ENCODE measurements at places on chromosomes 3 and 15.

GRCh38 chr3:10976770-10977169, 15.8 kb upstream of the SLC6A1 start:
- DNase-seq, result no peak

- DNase-seq, result no peak
Measured at GRCh38 chr15:91887321-91887720, 33.8 kb downstream of the SLCO3A1 start.

- no peak for DNase-seq
Measured at GRCh38 chr15:73368301-73369136, at the start of gene HCN4. HCN4 (minus strand) TSS chr15:73368958; CDS start chr15:73368270, 688 bp downstream.

GRCh38 chr3:64247991-64248646, 22.9 kb upstream of the PRICKLE2 start:
- no peak for DNase-seq

DNA sequence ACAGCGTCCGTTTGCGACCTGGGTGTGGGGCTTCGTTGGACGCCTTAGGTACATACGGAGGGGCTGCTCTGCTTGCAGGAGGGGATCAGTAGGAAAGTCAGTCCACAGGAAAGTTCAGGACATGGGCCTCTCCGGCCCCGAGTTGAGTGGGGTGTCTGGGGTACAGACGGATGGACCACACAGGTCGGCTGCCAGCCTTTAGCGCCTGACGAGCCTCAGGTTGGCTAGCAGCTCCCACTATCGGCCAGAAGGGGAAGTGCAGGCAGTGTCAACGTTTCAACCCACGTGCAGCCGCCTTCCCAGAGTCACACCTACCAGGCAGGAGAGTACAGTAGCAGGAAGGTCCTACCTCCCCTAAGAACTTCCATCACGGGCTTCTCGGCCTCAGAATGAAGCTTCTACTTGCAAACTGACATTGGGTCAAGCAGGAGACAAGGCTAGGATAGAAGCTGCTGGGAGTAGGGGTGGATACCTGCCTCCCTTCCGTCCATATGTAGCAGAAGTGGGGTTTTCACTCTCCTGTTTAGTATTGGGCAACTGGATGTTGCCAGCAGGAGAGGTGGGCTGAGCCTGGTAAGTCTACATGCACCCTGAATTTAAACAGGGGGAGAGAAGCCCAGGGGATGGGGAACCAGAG, 1.8 kb upstream of the SCN5A start:
- no peak for DNase-seq

DNA sequence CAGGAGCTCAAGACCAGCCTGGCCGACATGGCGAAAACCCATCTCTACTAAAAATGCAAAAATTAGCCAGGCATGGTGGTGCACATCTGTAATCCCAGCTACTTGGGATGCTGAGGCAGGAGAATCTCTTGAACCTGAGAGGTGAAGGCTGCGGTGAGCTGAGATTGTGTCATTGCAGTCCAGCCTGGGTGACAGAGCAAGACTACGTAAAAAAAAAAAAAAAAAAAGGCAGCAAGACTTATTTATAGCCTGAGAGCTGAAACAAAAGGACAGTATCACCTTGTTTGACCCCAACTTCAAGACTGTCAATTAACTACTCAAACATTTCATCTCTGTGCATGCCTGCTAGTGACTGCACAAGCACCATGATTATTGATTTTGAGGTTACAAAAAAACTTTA, 478.9 kb upstream of the GBE1 start:
- no peak for DNase-seq

GRCh38 chr15:35440265-35440664, 105.7 kb downstream of the DPH6 start:
- no peak for DNase-seq

DNA sequence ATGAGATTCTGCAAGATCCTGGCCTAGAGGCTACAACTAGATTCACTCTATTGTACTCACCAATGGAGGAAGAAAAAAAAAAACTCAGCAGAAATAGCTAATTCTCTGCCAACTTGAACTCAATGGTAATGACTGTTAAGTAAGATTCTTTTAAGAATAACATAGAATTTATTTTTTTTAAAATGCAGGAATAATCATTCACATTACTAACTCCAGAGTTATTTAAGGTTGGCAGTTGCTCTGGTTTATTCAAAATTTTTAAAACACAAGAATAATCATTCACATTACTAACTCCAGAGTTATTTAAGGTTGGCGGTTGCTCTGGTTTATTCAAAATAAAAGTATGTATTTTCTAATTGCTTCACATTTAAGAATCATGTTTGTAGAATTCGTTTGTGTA, 1071.9 kb downstream of the IGSF11 start:
- DNase-seq, result peak; percentile 59

GRCh38 chr3:171712171-171712938, 97.9 kb downstream of the PLD1 start:
- no peak for DNase-seq

- no peak for DNase-seq
Measured at GRCh38 chr15:37218351-37218916, 118.1 kb upstream of the MEIS2 start.

DNA sequence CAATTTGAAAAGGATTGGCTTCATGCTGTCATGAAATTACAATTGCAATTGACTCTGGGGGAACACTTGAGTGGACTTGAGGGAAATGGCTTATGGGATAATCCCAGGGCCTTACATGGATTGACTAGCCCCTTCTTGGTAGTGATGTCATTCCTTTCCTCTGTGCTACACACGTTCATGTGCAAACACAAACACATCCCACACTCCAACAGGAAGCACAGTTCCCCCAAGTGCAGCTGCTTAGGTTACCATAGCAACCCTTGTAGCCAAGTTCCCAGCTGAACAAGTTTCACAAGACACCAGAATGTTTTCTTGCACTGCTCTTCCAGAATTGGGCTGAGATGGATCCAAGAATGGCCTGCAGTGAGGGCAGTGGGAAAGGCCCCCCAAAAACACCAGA, 217.0 kb downstream of the ZNF621 start:
- peak; percentile 29 for DNase-seq

- no peak for DNase-seq
Measured at GRCh38 chr3:196741249-196741889, 1.7 kb downstream of the PAK2 start.

DNA sequence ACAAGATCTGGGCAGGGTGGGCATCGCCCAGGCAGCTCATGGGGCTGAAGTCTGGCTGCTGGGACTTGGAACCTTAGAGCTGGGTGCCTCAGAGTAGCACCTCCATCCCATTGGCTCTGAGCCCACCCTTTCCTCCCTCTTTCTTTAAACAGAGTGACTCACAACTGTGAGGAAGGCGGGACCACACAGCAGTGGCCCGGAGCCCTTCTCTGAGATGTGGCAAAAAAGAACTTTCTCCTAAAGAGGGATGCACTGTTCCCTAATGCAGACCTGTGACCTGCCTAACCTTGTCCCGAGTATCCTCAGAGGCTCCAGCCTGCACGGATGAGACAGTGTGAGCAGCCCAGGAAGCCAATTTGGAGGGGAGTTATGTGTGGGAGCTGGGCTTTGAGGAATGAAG, 23.6 kb downstream of the PRR20G start:
- DNase-seq, result no peak

DNA sequence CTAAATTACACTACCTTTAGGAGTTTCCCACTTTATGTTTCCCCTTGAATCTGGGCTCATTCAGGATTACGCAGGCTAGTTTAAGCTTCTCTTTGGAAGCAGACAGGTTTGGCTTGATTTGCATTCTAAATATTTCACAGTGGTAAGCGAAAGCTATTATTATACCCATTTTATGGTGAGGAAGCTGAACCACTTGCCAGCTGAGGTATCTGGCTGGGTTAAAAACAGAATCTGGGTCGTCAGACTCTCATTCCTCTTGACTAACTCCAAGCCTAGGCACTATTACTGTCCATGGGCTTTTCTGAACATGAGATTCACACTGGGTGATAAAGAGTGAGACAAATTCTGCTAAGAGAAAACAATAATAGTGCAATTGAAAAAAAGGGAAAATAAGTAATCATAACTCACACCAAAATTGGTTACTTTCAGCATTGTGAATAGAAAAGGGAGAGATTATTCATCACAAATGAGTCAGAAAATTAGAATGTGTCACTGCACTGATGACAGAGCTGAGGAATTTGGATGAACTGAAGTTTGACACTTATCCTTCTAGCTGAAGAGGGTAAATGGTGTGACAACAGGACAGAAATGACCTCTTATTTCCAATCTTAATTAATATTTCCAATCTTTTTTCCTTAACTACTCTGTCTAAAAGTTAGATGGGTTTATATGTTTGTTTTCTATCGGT, 211.3 kb downstream of the TIGIT start:
- DNase-seq, result no peak

- no peak for DNase-seq
Measured at GRCh38 chr3:152790651-152791387, 44.1 kb upstream of the P2RY1 start.

DNA sequence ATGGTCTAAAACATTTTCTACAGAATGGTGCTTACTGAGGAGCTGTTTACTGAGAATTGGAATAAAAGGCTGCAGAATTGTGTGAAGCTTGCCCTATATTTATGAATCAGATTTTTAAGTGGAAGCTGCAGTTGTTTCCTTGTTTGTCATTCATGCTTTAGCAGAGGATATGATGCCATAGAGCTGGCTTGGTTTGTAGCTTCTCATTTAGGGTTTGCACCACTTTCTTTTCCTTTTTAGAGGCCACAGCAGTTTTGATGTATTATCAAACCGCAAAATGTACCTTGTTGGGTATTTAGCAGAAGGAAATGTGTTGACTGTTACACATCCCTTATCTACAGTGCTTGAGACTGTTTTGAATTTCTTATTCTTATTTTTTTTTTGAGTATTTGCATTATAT, 66.2 kb downstream of the RASA2 start:
- DNase-seq, result no peak

DNA sequence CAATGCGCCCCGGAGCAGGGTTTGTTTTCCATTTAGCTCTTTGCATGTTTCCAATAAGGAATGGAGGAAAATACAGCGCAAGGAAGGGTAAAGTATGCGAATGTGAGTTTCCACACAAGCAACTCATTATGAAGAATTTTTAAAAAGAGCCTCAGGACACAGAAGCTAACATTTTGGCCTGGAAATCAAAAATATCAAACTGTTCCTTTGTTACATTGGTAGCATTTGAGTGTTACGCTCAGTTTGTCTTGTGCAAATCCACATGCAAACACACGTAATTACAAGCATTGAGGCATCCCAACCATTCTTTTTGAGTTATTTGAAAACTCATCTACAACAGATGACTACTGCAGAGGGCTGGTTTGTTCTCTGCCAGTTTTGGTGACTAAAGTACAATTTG, 93.0 kb upstream of the SNRPA1 start:
- no peak for DNase-seq

GRCh38 chr15:78321041-78321570, 19.0 kb upstream of the CRABP1 start:
- no peak for DNase-seq

- DNase-seq, result peak; percentile 69
Measured at GRCh38 chr3:15428539-15428938, 1.1 kb downstream of the EAF1 start.

GRCh38 chr3:8657804-8658305, 13.3 kb upstream of the SSUH2 start:
- no peak for DNase-seq

- peak; percentile 68 for DNase-seq
Measured at GRCh38 chr3:73546961-73547360, 77.8 kb downstream of the PDZRN3 start.

- DNase-seq, result peak; percentile 73
Measured at GRCh38 chr15:43218908-43219706, 1.7 kb downstream of the EPB42 start.

- no peak for DNase-seq
Measured at GRCh38 chr3:171257251-171258203, 202.7 kb downstream of the TNIK start.

DNA sequence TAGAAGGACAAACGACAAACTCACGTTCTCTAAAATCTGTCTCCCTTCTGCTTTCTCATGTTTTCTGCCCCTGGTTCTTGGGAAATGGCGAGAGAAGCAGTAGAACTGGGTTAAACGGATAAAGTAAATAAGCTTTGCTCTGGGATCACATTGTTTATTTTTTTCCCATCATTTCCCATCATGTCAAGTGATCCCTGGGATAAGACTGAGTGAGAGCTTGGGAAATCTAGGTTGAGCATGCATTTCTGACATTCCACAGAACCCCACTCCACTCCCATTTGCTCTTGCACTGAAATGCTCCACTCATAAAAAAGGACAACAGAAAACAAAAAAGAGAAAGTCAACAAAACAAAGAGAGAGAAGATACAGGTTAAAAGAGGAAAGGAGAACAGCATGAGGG, 69.1 kb downstream of the SEMA6D start:
- DNase-seq, result peak; percentile 24

DNA sequence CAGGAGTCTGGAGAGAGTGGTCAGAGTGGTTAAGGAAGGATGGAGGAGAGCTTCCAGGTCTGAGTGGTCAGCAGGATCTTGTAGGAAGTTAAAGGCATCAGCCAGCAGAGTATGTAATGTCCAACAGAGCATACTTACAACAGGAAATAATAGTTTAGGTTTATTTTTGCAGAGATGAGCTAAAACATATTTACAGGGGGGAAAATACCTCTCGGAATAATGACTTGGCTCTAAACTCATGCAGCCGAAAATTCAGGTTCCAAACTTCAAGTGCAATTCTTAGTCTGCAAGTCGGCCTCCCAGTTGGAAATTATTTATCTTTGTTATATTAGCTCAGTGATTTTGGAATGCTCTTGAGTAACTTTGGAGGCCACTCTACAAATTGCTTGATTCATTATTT, 385.0 kb upstream of the C2CD4B start:
- DNase-seq, result no peak

- DNase-seq, result no peak
Measured at GRCh38 chr3:61645148-61645547, 83.8 kb downstream of the PTPRG start.

- no peak for DNase-seq
Measured at GRCh38 chr15:88646088-88646405, 7.2 kb downstream of the ISG20 start.

- no peak for DNase-seq
Measured at GRCh38 chr3:63662500-63662899, 10.0 kb downstream of the SNTN start.

DNA sequence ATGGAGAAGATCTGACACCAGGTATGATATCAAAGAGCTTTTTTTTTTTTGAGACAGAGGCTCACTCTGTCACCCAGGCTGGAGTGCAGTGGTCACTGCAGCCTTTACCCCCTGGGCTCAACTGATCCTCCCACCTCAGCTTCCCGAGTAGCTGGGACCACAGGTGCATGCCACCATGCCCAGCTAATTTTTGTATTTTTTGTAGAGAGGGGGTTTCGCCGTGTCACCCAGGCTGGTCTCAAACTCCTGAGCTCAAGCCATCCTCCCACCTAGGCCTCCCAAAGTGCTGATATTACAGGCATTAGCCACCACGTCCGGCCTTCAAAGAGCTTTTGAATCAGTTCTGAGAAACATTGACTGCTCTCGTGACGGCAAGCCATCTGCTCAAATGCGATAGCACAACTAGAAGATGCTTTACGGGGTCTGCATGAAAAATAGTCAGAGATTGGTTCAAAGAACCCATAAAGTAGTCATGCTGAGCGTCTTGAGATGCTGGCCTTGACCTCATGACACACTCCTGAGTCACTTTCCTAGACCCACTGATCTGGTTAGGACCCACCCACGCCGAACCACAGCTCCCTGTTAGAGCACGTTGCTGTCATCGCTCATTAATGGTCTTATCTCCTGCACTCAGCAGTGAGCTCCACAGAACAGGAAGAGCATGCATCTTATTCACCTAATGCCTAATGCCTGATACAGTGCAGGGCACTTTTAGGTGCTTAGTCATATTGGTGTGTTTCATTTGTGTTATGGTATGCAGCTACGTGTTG, 57.0 kb upstream of the NR2F2 start:
- DNase-seq, result peak; percentile 18

GRCh38 chr3:48404440-48405342, 25.2 kb downstream of the PLXNB1 start:
- no peak for DNase-seq

GRCh38 chr3:45538641-45538986, 55.9 kb upstream of the LIMD1 start:
- DNase-seq, result no peak

Data from fibroblast of gingiva (primary cell).